ENCODE measurements at places on chromosomes 7 and 10. TPM values are rescaled to one million over a fixed set of nuclear protein-coding genes. Genes with fewer than 3 reads are reported as not detected.

GRCh38 chr7:84783141-84783778 lies 403.6 kb downstream of the SEMA3D start:
- no peaks in the 10 kb centered on the region for H3K4me1 ChIP-seq
- H3K36me3 ChIP-seq: no peaks in the 10 kb centered on the region
- no peak overlapping the region for H3K27ac ChIP-seq

DNA sequence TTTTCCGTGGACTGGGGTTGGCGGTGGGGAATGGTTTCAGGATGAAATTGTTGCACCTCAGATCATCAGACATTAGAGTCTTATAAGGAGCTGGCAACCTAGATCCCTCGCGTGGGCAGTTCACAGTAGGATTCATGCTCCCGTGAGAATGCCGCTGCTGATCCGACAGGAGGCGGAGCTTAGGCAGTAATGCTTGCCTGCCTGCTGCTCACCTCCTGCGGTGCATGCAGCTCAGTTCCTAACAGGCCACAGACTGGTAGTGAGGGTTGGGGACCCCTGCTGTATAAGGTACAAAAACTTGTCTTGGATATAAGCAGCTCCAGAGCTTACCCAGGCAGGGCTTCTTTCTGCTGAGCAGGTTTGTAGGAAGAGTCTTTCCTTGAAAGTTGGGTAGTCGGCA lies 53.9 kb downstream of the SHH start:
- H3K4me3 ChIP-seq: no peak overlapping the region
- no peaks in the 10 kb centered on the region for H3K27me3 ChIP-seq
- peaks cover 66% of the 10 kb centered on the region for H3K4me1 ChIP-seq
- H3K36me3 ChIP-seq: peaks cover 75% of the 10 kb centered on the region
- DNase-seq: no peak

EBLN1 gene
- not detected for total RNA-seq

IL15RA gene
- total RNA-seq: 17.2 TPM

Data from activated CD8-positive, alpha-beta T cell treated with anti-CD3 and anti-CD28 coated beads, Interleukin-2, amount 10 ng/mL, durations not matched to agents 7 days and 5 days (primary cell).